ENCODE measurements at places on chromosomes 1 and 21.
A peak's percentile ranks its signal among the peaks of the same experiment; 100 is the strongest.

DNA sequence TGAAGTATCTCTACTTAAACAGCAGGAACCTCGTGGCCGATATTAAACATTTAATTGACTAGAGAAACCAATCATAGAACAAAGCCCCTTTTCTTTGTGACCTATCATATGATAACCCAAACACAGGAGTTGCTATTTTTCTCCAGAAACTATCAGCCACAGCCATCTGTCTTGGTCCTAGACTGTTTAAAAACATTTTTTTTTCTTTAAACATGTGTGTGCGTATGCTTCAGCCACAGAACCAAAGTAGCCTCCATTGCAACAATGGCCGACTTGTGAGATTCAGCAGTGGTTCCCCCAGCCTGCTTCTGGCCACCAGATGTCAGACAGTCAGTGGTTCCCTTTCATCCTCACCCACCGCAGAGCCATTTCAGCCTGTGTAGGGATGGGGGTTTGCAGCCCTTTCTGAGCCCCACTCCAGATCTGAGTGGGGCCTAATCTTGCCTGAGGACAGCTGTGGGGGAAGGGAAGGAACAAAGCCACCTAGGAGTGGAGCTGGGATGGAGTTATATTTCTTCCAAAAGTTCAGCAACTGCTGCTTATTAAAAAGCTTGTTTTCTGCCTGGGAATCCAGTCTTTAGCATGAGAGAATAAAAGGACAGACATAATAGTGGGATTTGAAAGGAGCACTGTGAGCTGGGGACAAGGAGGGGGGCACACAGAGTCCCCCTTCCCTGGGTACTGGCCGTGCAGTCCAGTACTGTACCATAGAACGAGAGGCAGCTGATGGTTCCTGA, 11.7 kb upstream of the IGSF3 start:
- no peak for DNase-seq

GRCh38 chr1:185556561-185556960, 177.6 kb upstream of the HMCN1 start:
- no peak for DNase-seq

- peak; percentile 5 for DNase-seq
Measured at GRCh38 chr1:65581119-65581518, 160.7 kb downstream of the LEPR start.

GRCh38 chr1:1954831-1955441, 35.9 kb upstream of the TMEM52 start:
- no peak for DNase-seq

DNA sequence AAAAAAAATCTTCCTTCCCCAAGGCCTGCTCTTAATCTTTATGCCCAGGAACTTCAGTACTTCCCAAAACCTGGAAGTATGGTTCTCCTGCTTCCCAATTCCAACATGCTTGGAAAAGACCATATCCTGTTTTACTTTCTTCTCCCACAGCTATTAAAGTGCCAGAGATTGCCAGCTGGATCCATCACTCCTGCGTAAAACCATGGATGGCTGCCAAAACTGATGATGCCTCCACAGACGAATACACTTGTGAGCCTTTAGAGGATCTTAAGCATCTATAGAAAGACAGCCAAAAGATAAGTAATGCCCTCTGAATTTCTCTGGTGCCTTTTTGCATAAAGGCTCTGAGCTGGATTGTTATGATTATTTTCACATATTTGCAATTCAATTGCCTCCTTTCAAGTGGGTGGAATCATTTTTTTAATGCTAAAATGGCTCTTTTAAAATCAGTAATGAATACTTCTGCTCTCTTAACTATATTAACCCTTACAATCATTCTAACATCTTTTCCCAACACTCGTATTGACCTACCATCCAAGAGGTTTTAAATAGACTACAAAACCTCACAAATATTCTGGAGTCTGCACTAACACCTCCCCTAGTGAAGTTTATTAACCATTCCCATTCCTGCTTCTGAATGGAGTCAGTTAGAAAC, 1807.8 kb downstream of the BRINP3 start:
- no peak for DNase-seq

- DNase-seq = no peak
Measured at GRCh38 chr1:194067772-194068171, 881.4 kb upstream of the B3GALT2 start.

- peak; percentile 86 for DNase-seq
Measured at GRCh38 chr1:143698016-143698415, 273.8 kb downstream of the FAM72C start.

GRCh38 chr1:24252185-24252780, 65.2 kb upstream of the IFNLR1 start:
- no peak for DNase-seq

- DNase-seq = peak; percentile 58
Measured at GRCh38 chr1:22709891-22710700, 543 bp upstream of the EPHB2 start.

DNA sequence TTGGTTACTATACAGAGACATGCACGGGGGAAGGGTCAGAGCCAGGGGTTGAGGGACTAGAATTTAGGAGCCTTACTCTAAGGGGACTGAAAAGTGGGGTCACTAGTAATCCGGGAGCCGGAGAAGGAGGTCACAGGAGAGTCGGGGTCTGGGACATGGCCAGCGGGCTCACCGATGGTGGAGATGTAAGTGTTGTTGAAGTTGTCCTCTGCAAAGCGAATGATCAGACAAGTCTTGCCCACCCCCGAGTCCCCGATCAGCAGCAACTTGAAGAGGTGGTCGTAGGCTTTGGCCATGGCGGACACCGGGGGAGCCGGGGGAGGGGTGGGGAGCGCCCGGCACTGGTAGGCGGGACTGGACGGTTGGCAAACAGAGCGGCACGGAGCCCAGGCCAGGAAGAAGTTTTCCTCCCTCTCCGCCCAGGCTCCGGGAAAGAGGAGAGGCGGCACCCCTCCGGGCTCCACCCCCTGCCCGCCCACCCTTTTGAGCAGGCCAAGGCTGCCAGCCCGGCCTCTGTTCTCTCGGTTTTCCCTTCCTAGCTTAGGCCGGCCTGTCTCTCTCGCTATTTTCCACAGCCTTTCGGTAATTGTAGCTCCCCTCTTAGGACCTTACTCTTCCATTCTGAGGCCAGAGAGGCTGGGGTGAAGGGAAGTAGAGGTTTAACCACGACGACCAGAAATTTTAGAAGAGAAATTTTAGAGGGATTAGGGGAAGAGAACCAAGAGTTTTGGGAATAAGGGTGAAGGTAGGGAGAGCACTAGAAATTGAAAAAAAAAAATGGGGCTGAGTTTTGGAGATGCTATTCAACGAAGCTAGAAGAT, at the start of gene RAB13:
TSS of gene RAB13 (minus strand) at position 399 of the 821 bp plus-strand sequence. CDS start at position 296, 103 bp downstream.
- peak; percentile 86 for DNase-seq

- DNase-seq = no peak
Measured at GRCh38 chr1:158563853-158564252, 6.5 kb downstream of the OR6P1 start.

DNA sequence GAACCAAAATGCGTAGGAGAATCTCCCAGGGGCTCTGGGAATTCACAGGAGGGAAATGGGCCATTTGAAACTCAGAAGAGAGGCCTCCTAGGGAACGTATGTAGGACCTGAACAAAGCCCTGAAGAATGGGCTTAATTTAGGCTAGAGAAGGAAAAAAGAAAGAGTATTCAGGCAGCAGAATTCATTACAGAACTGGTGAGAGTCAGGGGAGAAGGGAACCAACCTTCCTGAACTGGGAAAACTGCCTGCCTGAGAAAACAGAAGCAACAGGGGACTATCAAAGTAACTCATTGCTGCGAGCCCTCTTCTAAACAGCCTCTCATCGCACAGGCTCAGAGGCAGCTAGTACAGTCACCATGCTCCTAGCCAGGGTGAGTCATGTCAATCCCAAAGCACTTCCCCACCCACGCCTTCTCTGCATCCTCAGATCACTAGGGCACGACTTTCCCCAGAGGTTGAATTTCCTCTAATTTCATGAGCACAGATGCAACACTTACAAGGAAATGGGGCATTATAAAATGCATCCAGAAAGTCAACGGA, 98.1 kb downstream of the ADSS2 start:
- DNase-seq = peak; percentile 83

DNA sequence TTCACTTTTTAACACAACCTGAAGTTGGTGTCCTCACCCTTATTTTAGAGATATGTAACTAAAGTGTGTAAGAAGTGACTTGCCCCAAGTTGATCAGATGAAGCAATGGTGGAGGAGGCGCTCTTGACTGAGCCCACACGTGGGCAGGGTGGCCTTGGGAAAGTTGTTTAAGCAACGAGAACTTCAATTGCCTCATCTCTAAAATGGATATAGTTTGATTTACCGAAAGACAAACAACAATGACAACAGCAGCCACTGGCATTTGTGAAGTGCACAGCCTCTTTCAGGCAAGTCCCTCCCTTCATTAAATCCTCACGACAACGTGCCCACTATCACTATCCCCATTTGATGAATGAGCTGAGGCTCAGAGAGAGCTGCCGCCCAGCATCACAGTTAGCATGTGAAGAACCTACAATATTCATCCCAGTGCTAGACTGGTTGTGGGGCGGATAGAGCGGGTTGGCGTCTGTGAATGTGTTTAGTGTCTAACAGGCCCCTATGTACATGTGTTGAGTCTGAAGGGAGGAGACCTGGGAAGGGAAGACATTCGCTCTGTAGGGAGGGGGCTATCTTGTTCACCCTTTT, 3.0 kb downstream of the IL22RA1 start:
- DNase-seq = no peak

- no peak for DNase-seq
Measured at GRCh38 chr1:12075195-12076114, 12.4 kb downstream of the TNFRSF8 start.

DNA sequence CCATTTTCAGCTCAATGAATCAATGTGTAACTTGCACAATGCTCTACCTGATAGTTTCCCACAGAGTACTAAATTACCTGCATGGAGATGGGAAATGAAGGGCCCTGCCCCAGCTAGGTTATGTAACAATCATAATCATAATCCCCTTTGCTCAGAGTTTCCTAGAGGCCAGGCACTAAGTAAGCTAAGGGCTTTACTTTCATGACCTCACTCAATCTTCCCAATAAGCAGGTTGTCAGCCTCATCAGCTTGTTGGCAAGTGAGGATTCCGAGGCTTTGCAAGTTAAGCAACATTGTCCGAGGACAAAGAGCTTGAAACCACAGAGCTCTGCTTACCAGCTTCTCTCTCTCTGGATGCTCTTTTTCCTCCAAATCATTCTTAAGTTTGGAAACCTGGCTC, 64.1 kb upstream of the NTPCR start:
- DNase-seq = no peak

GRCh38 chr1:117368116-117369108, 1.2 kb downstream of the MAN1A2 start:
- DNase-seq = no peak

GRCh38 chr21:34844013-34844923, 175.5 kb downstream of the CLIC6 start:
- DNase-seq = no peak

- DNase-seq = no peak
Measured at GRCh38 chr1:158552296-158552695, 1.9 kb downstream of the OR6Y1 start.

DNA sequence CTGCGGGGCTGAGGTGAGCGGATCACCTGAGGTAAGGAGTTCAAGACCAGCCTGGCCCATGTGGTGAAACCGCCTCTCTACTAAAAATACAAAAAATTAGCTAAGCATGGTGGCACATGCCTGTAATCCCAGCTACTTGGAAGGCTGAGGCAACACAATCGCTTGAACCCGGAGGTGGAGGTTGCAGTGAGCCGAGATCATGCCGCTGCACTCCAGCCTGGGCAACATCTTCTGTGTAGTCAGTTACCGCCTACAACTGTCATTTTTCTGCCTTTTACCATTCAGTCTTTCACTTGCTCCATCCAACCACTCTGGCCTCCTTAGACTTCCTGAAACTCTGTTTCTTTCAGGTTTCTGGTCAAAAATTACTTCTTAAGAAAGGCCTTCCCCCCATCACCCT, 2.2 kb downstream of the MYCBP start:
- no peak for DNase-seq

DNA sequence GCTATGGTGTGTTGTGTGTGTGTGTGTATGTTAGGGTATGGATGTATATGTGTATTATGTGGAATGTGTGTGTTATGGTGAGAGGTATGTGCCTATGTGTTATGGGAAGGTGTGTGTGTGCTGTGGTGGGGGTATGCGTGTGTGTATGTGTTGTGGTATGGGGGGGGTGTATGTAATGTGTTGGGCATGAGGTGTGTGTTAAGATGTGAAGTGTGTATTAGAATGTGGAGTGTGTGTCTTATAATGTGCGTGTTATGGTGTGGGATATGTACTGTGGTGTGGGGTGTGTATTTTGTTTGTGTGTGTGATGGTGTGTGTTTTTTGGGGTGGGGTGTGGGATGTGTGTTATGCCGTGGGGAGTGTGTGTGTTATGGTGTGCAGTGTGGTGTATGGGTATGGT, 242.5 kb downstream of the RHOU start:
- no peak for DNase-seq

DNA sequence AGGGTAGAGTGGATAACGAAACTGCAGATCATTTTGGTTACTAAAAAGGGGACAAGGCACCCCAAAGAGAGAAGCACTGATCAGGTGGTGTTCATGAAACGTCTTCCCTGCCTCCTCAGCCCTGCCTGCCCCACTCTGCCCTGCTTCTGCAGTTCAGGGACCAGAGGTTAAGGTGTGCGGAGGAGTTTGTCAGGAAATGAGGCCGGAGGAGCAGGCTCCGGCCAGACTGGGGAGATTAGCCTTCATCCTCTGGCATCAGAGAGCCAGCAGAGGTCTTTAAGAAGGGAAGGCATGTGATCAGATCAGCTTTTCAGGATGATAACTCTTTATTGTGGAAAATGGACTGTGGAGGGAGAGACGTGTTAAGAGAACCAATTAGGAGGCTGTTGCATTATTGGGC, 291.9 kb upstream of the NR5A2 start:
- DNase-seq = no peak

- no peak for DNase-seq
Measured at GRCh38 chr1:1680031-1680911, 12.3 kb downstream of the SLC35E2B start.

DNA sequence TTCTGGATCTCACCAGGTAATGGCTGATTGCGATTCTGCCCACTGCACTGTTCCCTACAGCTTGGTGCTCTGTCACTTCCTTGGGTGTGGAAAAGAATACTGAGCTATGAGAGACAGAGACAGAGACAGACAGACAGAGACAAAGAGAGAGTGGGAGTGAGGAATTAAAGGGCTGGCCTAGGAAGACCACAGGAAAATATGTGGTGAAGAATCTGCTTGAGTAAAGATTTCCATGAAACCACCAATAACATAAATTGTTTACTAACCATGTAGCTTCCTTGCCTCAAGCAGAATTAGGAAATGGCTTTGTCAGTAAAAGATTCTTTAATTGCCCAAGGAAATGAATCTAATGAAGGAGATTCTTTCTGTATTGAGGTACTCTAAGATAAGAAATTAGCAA, 54.4 kb downstream of the MPZL1 start:
- no peak for DNase-seq

GRCh38 chr1:119742677-119743076, 26.0 kb downstream of the HMGCS2 start:
- DNase-seq = no peak

GRCh38 chr1:63612971-63613370, 19.8 kb downstream of the PGM1 start:
- DNase-seq = no peak

GRCh38 chr1:153395776-153396175, 4.9 kb upstream of the S100A8 start:
- no peak for DNase-seq

Data from Calu3 (cell line).